Lower leg skin (tissue), 4 donors: ENCODE measurements at places on chromosomes 1 and 21. TPM values are rescaled to one million over a fixed set of nuclear protein-coding genes. Genes with fewer than 3 reads are reported as not detected.

The RAB25 gene
- total RNA-seq, result 237 TPM

The NBPF10 gene
- 2.4 TPM for total RNA-seq

The KRTAP15-1 gene
- not detected for total RNA-seq

The VCAM1 gene
- total RNA-seq, result 0.34 TPM

The AMY1A gene
- total RNA-seq, result not detected

The ADORA3 gene
- total RNA-seq, result 2.1 TPM

The LRRC8D gene
- total RNA-seq, result 14.4 TPM

The PSRC1 gene
- 4.9 TPM for total RNA-seq

DNA sequence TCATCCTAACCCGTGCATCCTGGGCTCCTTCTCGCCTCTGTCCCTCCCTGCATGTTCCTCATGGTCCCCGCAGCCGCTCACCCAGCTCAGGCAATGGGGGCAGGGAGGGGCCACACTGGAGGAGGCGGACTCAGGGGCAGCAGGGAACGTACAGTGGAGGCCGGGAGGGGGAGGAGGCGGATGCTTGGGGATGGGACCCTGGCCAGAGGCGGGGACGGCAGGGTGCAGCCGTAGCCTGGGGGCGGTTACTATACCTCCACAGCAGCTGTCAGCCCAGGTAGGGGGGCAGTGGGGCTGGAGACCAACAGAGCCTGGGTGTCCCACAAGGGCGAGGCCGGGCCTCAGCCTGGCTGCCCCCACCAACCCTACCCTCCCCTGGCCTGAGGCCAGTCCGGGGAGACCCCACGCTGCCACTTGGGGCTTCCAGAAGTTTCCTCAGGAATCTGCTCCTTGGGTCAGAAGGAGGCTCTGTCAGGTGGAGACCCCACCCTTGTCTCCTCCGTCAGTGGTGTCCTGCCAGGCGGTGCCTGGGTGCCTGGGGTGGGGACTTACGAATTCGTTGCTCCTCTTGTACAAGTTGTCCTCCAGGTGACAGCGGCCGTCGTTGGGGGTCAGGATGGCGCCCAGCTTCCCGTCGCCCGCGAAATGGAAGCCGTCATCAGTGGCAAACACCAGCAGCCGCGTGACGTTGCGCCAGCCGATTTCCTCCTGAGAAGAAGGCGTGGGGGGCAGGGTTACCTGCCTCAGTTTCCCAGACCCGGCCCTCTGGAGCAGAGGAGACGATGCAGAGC lies 20.7 kb downstream of the ITGB2 start:
- DNase-seq, result no peak

- DNase-seq, result no peak
Measured at GRCh38 chr1:150109586-150109985, 40.1 kb upstream of the PLEKHO1 start.

DNA sequence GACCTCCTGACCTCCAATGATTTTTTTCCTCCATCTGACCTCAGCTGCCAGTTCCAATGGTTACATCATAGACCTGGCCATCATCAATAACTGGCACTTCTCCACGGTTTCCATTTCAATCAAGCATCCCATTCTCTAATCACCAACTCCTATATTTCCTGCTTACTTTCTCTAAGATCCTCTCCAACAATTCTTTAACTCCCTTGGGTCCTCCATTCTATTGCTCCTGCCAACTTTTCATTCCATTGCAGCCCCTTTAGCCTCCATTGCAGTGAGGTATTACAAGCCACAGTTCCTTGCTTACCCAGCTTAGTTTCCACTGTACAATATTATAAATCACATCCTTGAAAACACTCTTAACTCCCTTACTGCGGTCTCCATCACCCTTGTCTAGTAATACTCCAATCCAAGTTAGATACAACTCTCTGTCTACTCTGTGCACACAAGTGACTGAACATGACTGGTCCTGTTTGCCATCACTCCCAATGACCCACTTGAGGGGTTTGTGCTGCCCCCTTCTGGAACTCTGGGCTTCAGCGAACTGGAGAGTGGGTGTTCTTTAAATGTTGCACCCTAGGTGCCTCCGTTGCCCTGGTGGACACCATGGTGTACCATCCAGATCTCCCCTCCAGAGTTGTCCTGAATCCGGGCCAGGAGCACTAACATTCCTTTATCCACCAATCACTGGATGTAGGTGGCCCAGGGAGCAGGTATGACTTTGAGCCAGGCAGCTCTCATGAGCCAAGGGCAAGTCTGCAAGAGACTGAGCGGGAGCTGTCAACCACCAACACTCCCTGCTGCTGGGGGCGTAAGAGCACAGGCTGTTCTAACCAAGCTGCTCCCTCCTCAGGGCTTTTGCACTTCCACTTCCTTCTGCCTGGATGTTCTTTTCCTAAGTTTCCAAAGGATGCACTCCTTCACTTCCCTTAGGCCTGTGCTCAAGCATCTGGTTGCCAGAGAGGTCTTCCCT lies 3.7 kb upstream of the FNDC7 start:
- DNase-seq, result no peak

DNA sequence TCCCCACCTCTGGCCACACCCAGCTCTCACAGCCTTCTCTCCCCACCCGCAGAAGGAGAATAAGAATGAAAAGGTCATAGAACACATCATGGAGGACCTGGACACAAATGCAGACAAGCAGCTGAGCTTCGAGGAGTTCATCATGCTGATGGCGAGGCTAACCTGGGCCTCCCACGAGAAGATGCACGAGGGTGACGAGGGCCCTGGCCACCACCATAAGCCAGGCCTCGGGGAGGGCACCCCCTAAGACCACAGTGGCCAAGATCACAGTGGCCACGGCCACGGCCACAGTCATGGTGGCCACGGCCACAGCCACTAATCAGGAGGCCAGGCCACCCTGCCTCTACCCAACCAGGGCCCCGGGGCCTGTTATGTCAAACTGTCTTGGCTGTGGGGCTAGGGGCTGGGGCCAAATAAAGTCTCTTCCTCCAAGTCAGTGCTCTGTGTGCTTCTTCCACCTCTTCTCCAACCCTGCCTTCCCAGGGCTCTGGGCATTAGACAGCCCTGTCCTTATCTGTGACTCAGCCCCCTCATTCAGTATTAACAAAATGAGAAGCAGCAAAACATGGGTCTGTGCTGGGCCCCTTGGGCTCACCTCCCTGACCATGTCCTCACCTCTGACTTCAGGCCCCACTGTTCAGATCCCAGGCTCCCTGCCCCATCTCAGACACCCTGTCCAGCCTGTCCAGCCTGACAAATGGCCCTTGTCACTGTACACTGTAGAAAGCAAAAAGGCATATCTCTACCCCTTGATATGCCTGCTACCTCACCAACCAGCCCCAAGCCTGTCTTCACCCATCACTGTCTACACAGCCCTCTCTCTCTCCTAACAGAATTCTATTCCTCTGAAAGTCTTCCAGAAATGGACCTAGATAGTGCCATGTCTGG lies 3.2 kb downstream of the S100A9 start:
- DNase-seq, result no peak

DNA sequence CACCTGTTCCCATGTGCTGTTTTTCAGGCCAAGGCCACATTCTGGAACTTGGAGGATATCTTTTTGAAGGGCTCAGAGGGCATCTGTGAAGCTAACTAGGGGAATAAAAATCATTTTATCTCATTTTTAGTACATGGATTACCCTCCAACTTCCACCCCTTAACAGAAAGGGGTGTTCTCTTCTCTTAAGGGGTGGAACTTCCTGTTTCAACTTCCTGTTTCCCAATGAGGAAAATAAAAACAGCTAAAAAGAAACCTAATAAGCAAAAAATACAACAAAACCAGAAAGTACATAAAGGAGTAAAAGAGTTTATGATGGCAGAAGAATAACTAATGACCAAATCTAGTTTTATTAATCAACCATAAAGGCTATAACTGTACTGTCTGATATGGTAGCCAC lies 24.8 kb upstream of the SLC22A15 start:
- no peak for DNase-seq

DNA sequence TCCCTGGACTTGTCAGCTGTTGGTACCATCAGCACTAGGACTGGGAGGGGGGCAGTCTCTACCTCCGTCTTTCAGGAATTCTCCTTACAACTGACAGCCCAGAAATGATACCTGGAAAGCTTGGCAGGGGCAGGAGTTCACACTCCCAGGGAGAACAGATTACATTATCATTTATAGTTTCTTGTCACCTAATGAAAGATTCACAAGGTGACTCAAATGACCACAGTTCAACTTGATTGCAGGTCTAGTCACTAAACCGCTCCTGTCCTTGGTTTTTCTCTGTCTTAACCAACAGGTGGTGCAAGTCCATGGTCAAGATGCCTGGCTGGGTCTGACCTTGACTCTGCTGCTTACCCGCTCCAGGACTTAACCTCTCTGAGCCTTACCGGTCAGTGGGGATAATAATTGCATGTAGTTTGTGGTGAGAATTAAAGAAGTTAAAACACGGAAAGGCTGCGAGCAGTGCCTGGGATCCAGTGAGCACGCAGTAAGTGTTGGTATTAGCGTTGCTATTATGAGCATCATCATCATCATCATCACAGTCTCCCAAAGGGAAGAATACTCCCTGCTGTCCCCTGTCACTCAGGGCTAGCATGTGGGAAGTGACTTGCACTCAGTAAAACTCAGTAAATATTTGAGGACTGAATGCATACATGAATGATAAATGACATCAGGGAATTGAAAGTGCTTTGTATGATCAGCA lies 125.3 kb upstream of the CD34 start:
- DNase-seq, result no peak

GRCh38 chr1:52660807-52661206 lies 27.8 kb downstream of the SHISAL2A start:
- no peak for DNase-seq

DNA sequence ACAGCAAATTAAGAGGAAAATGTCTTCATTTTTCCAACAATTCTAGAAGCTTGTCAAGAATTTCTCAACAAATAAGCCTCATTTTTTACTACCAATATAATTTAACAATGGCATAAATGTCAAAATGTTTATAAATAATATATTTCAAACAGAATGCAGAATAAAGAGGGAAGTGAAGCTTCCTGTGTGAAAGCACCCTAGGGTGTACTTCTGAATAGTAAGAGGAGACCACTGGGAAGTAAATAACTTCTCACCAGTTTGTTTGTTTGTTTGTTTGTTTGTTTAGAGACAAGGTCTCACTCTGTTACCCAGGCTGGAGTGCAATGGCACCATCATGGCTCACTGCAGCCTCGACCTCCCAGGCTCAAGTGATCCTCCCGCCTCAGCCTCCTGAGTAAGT lies 244.3 kb downstream of the SLC45A1 start:
- DNase-seq, result no peak

- DNase-seq, result no peak
Measured at GRCh38 chr1:207849646-207850045, 61.3 kb downstream of the CD34 start.

GRCh38 chr21:25501462-25501861 lies 105.8 kb downstream of the MRPL39 start:
- DNase-seq, result no peak

DNA sequence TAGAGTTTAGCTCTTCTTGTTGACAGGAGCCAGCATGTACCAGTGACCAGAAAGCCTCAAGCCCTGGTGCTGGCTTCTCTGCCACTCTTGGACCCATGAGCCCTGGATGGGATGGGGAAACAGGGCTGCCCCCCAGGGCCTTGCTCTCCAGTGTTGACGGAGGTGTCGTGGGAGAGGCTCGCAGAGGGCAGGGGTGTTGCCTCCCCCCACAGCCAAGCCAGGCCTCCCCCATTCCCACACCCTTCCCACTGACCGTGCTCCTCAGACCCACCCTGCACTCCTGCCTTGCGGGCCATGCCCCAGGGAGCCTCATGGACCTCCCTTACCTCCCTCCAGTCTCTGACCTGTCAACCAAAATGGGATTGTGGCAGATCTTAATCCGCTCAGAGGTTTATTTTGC lies 123.8 kb upstream of the COL6A1 start:
- DNase-seq, result no peak

- no peak for DNase-seq
Measured at GRCh38 chr1:162175379-162176081, 106.0 kb downstream of the NOS1AP start.

DNA sequence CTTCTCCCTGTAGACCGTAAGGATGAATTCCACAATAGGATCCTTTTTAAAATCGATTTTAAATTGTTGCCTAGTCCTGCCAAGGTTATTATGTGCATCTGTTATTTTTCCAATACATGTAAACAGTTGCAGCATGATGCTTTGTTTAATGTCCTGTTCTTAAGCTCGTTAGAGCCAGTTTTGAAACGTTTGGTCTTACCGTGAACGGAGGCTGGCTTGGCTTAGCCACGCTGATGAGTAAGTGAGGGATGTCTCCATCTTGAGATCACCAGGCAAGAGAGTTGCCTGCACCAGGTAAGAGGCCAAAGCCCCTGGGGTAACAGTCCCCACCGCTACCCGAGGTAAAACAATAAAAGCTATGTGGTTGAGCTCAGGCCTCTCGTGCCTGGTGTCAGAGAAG lies 17.3 kb downstream of the CSTB start:
- no peak for DNase-seq

DNA sequence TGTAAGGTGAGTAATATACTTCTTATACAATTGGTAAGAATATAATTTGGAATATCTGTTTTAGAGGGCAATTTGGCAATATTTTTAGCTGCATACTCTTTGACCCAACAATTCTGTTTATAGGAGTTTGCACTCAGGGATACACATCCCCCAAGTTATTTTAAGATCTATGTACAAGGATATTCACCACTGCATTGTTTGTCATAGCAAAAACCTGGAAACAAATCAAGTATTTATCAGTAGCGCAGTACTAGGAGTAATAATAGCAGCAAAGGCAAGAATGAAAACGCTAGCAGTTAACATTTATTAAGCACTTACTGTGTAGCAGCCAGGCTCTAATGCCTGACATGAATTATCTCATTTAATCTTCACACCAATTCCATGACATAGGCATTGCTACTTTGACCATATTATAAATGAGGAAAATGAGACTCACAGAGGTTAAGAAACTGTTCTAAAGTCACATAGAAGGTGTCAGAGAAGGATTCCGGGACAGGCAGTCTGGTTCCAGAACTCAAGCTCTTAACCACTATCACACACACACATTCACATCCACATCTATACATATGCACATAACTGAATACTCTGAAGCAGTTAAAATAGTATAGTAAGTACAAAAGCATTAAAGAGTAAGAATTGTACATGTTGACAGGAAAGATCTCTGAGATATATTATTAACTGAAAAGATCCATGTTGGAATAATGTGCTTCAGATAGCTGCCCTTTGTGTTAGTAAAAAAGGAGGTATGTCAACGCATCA lies 30.6 kb downstream of the PHC2 start:
- DNase-seq, result no peak

DNA sequence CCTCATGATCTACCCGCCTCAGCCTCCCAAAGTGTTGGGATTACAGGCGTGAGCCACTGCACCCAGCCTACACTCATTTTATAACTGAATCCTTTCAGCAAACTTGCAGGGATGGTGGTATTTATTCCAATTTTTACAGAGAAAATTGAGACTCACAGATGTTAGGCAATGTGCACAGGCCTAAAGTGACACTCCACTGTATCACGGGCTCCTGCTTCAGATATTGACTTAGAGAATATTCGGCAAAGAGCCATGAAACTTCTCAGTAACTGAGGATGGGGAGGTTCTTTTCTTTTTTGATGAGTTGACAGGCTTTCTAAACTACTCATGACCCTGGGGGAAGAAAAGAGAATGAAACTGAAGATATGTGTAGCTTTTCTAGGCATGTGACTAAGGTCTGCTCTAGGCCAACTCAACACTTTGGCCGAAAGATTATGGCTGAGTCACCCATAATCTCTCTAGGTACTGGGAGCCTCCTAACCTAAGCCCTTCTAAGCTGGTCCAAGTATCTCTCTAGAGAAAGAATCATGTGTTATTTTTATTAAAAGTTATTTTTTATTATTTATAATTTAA lies 19.9 kb upstream of the PTCH2 start:
- no peak for DNase-seq
